ENCODE measurements at places on chromosomes 11 and 22.

GRCh38 chr11:133509924-133510697, 22.2 kb downstream of the OPCML start:
- DNase-seq = no peak

- DNase-seq = no peak
These were observed 21.4 kb downstream of the CHID1 start for GRCh38 chr11:889257-889656.

DNA sequence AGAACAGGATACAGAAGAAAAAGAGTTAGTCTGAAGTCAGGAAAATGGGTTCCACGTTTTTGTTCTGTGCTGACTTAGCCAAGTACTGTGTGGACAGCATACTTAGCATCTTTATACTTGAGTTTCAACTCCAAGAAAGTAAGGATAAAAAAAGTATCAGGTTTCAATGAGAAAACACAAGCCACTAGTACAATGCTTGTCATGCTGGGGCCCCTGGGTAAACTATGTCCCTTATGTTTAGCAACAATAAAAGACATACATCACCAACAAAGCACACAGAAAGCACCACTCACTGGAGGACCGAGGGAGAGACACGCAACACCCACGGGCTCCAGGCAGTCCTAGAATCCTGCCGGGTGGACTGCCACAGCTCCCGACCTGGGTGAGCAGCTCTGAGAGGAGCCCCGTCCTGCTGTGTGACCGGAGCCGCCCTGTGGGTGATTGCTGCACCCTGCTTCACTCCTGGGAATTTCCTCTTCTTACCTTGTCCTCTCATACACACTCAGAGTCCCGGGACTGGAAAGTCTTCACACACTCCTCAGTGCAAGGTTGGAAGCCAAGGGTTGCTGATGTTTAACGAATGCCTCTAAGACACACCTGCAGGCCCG, 890.5 kb downstream of the BRD1 start:
- DNase-seq = no peak

DNA sequence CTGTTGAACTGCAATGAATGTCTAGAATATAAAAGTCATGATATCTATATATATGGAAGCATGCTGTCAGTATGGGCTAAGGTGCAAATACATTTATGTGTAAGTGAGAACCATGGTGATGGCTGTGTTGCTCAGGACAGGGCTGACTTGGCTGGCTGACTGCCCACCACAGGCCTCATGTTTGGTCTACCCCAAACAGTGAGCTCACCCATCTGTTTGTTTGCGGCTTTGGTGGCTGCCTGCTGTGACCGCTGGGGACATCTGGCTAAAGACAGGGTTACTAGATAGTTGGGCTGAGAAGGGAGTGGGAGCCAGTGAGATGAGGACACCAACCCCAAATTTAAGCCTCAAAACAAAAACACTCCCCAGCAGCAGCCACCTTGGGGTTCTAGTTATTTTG, 6.3 kb downstream of the CD44 start:
- DNase-seq = no peak

GRCh38 chr11:96014217-96014616, 90.3 kb upstream of the MTMR2 start:
- no peak for DNase-seq

DNA sequence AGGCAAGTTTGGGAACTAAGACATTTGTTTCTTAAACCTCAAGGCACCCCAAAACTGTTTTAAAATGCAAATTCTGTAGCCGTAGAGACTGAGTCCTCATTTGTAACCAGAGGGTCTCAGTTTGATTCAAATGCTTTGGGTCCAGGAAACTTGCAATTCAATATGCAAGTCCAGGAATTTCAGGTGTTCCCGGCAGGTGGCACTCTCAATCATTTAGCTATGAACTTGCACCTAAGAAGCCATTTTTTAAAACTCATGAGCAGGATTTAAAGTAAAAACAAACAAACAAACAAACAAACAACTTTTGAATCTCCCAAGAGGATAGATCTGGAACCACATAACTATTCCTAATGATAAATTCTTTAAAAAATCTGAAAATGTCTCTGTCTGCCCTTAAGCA, 8.7 kb upstream of the ABTB2 start:
- no peak for DNase-seq

DNA sequence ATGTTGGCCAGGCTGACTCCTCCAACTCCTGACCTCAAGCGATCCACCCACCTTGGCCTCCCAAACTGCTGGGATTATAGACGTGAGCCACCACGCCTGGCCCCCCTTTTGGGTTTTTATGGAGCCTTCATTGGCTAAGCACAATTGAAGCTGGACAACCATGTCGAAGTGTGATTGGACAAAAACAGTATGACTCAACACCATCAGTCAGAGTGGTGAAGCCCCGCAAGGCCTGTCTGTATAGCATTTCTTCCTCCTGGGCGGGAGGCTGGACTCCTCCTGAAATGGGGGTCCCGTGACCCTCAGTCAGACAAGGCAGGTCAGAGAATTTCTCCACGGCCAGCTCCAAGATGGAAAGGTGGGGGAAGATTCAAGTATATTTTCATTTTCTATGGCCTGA, 3.1 kb upstream of the PARVB start:
- DNase-seq = no peak

DNA sequence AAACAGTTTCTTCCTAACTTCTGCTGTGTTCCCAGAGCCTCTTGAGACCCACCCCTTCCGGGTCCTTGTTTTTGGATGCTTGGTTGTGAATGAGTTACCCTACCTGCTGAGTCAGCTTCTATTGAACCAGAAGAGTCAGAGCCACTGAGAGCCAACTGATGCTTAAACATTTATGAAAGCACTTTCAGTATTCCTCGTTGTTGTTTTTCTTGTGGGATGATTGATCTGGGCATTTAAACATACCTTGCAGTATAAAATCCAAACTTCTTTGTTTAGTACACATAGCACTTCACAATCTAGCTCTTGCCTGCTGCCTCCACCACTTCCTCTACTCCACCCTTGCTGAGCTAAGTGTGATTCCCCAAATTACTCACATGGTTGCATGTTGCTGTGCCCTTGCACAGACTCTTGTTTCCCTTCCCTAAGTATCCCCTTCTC, 5.5 kb downstream of the PRSS23 start:
- no peak for DNase-seq

GRCh38 chr22:46946383-46946962, 184.0 kb downstream of the TBC1D22A start:
- no peak for DNase-seq

DNA sequence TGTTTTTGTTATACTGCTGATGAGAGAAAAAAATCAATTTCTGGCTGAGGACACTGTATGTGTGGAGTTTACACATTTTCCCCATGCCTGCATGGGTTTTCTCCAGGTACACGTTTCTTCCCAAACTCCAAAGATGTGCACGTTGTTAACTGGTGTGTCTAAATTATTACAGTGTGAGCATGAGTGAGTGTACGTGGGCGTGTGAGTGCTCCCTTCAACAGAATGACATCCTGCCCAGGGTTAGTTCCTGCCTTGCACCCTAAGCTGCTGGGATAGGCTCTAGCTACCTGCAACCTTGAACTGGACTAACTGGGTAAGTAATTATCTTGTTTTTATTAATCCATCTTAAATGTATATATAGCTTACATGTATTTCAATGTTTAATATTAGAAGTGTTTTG, 5.5 kb downstream of the NPAT start:
- no peak for DNase-seq

- no peak for DNase-seq
These were observed 541.4 kb upstream of the CCDC90B start for GRCh38 chr11:83827520-83827919.

GRCh38 chr22:35305525-35306070, 5.9 kb downstream of the TOM1 start:
- DNase-seq = no peak

DNA sequence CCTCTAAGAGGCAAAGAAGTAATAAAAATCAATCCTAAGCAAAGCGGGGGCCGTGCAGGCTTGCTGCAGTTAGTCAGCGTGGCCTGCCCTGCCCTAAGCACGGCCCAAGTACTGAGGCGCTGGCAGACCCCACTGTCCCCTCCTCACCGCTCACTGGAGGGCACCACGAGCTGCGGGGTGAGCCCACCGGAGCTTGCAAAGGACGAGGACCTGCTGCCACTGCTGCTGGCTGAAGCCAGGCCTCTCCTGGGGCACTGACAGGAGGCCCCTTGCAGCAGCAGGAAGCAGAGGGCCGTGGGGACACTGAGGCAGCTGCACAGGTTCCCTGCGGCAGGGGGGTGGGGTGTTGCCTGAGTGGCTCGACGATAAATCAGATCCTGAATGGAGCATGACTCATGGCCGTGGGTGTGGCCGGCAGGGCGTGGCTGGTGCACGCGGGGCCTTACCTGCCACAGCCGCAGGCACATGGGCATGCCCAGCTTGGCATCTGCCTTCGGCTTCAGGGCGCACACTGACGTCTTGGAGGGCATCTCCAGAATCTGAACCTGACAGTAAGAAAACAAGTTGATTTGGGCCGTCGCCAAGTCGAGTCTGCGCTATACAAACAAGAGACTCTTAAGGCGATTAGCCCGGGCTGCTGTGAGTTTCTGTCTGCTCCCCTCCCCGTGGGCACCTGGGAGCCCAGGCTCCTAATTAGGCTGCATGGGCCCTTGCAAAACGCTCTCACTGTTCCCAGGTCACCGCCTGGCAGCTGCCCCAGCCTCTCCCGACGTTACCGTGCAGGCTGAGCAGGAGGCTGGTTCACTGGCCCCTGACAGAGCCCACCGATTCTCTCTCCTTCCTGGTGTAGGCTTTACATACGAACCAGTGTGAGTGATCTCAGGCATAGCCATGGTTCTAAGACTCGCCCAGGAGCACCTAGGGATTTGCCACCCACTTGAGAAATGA, 45.9 kb downstream of the TBX1 start:
- no peak for DNase-seq

DNA sequence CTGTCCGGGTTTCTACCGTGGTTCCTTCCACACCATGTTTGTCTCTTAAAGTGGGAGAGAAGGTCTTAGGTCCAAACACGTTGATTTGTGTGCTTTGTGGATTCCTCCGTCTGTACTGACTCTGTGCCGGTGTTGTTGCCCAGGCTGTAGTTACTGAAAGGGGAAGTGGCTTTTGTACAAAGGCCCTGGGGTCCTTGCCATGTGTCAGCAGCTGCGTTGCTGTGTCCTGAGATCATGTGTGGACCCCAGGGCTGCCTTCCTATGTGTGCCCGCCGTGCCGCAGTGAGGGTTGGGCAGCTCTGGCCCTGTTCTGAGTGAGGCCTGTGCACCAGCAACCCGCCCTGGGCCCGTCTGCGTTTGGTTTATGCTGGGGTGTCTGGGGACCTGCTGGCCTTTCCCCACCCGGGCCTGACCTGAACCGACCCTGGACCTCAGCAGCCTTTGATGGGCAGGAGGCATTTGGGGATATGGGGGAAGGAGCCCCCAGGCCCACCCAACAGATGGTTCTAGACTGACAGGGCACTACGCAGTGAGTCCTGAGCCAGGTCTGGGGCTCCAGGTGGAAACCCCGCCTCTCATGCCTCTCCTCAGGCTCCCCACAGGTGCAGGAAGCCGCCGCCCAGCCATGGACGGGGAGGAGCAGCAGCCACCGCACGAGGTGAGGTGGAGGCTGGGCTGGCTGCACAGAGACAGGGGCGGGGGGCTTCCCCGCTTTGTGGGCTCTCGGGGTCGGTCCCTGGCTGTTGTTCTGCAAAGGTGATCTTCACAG, 6.9 kb downstream of the TRABD start:
- peak; percentile 63 for DNase-seq

GRCh38 chr22:48488611-48489511, 1338.8 kb downstream of the BRD1 start:
- no peak for DNase-seq

Measured in germinal center (tissue), 1 donor.